KBM-7 (cell line): ENCODE measurements at places on chromosomes 16 and 17.
A peak's percentile ranks its signal among the peaks of the same experiment; 100 is the strongest.

- DNase-seq: no peak
These were observed 75.0 kb downstream of the USP22 start for GRCh38 chr17:20967776-20968175.

DNA sequence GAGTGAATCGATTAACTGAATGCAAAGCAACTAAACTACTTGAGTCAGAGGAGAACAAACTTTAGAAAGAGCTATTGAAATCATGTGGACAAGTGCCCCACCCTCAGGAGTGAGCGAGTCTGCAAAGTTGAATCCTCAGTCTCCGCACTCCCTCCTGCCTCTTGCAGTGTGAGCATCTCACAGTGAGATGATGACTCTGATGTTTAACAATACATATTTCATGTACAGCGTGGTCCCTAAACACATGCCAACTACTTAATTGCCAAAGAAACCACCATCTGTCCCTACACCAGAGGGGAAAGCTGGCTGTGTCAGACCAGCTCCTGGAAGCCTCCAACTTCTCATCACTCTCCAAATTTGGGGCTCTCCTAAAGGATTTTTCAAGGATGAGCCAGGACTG is 31.2 kb downstream of the PIMREG start:
- DNase-seq: no peak

DNA sequence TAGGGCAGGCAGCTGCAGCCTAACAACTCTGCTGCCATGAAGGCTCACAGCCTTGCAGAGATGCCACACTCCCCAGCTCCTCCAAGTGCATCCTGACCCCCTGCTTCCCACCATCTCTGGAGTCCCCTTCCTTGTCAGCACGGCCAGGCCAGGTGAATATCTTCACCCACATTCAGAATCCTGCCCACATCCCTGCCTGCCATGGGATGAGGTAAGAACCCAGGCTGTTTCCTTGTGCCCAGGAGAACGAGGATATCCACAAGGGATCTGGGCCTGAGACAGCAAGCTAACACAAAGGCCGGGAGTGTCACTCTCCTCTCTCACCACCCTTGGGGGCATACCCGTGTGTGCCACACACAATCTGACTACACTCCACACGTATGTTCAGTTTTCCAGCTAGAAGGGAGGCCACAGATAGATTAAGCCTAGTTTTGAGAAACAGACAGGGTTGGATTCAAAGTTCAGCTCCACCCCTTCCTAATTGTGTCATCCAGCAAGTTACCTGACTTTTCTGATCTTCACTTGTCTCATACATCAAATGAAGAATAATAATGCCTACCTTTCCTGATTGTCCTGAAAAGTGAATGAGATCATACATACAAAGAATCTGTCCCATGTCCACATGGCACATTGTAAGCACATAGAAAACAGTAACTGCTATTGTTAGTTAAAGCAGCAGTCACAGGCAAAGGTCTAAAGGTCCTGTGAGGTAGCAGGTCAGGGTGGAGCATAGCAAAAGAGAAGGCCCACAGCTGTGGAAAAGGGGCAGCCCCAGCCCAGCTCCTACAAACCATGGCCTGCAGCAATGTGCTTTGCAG is 17.4 kb upstream of the SUPT4H1 start:
- no peak for DNase-seq

DNA sequence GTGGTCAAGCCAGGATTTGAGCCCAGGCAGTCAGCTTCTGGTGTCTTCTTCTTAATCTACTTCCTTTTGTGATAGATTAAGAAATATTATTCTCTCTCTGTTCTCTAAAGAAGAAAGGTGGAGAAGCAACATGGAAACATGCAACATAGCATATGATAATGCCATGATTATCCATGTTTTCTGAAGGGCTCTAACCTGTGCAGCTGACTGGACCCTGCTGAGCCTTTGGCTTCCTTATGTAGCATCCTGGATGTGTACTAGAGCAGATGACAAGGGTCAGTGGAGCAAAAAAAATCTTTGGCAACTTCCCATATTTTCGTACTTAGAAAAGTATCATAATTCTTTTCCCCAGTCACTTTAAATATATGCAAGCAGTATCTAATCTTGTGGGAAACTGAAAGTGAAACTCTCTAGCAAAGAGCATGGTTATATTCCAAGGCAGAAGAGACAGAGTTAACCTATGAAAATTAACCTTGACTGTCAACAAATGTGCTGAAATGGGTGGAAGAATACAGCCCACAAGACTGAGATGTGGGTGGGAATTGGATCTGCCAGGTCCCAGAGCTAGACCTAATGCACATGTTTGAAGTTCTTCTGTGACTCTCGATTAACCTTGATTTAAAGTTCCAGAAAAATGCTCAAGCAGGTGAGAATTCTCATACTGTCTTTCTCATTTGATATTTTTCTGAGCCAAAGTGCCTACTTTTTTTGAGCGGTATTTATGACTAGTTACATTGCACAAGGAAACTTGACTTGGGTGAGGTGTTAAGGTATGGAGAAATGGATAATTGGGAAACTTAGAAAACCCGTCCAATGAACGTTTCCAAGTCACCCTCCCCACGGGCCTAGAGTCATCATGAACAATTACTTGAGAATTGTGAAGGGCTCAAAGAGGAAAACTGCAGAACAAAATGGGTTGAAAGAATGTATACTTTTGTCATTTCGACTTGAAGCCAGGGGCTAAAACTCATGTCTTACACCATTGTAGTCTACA is 248.6 kb downstream of the FTO start:
- peak; percentile 68 for DNase-seq

- no peak for DNase-seq
These were observed 74.1 kb downstream of the SNX11 start for GRCh38 chr17:48181653-48182052.

- no peak for DNase-seq
These were observed 74.1 kb downstream of the CCDC182 start for GRCh38 chr17:57670769-57671569.
